ENCODE measurements at places on chromosomes 2 and 18. TPM values are rescaled to one million over a fixed set of nuclear protein-coding genes. Genes with fewer than 3 reads are reported as not detected.

- DNase-seq: peak; percentile 59
Measured at GRCh38 chr2:160582490-160583145, 89.0 kb upstream of the RBMS1 start.

GRCh38 chr2:100275200-100275589 lies 47.1 kb downstream of the LONRF2 start:
- no peak for DNase-seq

GRCh38 chr18:21897811-21898210 lies 157.2 kb downstream of the MIB1 start:
- peak; percentile 63 for DNase-seq

DNA sequence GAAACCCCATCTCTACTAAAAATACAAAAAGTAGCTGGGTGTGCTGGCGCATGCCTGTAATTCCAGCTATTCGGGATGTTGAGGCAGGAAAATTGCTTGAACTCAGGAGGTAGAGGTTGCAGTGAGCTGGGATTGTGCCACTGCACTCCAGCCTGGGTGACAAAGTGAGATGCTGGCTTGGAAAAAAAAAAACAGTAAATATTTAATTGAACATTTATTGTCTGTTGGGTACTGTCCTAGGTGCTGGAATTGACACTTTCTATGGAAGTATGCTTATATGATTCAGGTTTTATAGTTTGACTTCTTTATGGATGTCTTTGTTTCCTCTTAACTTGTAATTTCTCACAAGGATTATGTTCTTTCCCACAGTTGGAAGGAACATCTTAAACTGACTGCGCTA lies 633.1 kb upstream of the SETBP1 start:
- no peak for DNase-seq

- no peak for DNase-seq
Measured at GRCh38 chr2:25454824-25455611, 113.3 kb upstream of the DNMT3A start.

DNA sequence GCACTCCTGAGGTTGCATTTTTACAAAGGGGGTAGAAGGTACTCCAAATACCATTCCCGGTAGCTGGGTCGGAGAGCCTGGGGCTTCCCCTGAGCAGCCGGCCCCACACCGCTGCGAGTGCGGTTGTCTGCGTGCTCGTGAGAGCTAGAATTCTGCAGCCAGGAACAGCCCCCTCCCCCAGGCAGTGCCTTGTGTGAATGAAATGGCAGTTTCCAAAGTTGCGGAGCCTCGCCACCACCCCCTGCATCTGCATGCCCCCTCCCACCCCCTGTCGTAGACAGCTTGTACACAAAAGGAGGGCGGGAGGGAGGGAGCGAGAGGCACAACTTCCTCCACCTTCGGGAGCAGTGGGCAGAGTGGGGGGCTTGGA lies 1.1 kb downstream of the MYCN start:
- DNase-seq: no peak

DNA sequence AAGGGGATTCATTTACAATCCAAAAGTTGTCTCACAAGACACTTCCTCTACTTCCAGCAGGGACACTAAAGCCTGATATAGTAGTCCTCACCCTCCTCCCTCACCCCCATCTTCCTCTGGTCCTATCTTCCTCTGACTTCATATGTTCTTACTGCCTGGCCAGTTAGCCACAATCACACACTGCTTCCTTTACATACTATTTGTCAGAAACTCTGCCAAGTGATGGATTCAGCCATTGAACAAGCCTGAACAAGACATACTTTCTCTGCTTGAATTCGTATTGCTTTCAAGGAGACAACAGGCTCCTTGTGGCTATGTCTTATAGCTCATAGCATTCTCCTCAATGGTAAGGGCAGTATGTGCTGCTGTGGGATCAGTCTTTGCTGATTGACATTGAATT lies 672.2 kb downstream of the BCL11A start:
- DNase-seq: no peak

- DNase-seq: no peak
Measured at GRCh38 chr2:58598171-58598570, 357.0 kb upstream of the FANCL start.

DNA sequence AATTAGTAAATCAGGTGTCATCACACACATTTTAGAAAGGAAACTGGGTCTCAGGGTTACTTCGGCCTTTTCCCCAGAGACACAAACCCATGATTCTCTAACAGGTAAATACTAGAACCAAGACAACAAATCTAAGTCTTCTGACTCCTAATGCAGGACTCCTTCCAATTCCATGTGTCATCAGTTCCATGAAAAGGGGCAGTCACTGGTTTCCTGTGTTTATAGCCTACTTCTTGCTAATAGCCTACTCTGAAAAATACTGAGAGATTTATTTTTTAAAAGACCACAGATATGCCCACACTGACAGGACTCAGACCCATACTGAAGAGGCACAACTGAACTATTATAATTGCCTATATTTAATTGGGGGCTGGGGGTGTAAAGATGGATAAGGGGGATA lies 33.0 kb downstream of the RAB1A start:
- DNase-seq: no peak

MYL1 gene
- 391 TPM for total RNA-seq

MYO3B gene
- not detected for total RNA-seq
